ENCODE measurements at places on chromosomes 3 and 15.

- no peak for DNase-seq
Measured at GRCh38 chr3:161559177-161559998, 62.8 kb downstream of the OTOL1 start.

DNA sequence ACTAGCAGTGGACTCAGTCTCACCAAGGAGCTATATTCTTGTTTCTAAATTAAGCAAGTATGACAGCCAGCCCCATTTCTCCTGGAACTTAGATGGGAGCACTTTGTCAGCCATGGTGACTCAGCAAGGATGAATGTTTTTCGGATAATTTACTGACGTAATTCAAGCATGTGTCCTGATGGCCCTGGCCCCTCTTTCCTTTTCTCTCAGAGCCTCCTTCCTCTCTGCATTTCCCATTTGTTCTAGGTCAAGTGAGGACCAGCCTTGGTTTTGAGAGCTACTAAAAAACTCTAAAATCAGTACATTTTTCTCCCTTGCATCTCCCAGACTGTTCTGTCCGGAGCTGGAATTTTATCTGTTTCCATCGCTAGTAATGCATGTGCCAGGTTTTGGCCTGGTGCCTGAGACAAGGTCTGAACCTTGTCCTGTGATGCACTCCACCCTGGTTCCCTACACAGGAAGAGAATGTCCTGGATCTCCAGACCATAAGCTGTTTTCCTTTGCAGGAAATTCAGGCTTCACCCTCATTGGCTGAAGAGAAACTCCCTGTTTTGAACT lies 256.6 kb upstream of the ROPN1 start:
- DNase-seq: no peak

GRCh38 chr3:188747489-188747888 lies 424.3 kb upstream of the TPRG1 start:
- no peak for DNase-seq

DNA sequence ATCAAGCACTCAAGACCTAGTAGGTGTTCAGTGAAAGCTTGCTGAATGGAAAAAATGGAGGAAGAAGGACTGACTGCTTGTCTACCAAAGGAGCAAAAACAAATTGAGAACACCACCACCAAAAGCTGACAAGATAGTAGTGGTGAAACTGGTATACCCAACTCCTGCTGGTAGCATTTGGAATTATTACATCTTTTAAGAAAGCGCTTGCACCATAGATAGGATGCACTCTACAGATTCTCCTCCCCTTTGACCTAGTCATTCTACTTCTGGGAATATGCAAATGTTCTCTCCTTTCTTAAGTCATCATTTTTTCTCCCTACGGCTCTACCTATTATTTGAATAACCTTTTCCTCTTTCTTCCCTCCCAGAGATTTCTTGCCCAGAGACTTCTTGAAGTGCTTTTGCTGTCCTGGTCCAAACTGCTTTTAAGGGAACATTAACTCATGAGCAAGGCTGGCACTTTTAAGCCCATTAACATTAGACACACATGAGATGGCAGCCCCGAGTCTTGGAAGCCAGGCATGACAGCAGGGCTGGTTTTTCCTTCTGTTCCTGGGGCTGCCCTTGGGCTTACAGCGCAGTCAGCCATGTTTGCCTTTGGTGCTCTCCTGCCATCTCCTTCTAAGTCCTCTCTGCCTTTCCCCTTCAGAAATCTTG lies 75.0 kb upstream of the TLE3 start:
- DNase-seq: no peak

DNA sequence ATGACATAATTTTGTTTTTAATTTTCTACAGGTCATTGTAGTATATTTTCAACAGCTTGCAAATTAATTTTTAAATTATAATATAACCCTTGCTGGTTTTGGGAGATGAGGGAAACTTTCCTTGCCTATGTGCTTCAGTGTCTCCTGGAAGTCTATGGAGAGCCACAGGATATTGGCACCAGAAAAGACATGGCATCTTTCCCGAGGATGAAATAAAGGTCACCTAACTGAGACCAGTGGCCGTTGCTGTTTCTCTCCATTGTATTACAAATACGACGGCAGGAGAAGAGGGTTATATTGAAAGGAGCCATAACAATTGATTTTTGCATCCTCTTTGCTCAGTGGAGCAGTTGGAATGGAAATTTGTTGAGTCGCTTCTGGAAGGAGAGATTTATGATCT lies 19.9 kb upstream of the AQP9 start:
- no peak for DNase-seq

GRCh38 chr3:181313335-181313734 lies 323.8 kb upstream of the DNAJC19 start:
- no peak for DNase-seq
